ENCODE measurements at places on chromosomes 4 and X.
A peak's percentile ranks its signal among the peaks of the same experiment; 100 is the strongest.

DNA sequence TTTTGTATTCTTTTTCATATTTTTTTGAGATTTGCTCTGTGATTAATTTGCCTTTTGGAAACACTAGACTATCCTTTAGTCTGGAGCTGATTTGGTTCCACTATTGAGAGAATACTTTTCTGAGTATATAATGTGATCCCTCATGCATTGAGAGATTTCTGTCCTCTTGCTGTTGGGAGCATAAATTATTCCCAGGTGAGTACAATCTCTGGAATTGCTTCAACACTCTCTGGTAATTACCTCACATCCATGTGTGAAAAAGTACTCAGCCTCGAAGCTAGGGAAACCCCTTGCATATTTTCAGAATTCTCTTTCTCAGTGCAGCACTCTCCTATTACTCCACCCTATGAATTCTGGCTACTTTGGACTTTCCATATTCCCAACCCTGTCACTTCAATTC lies 550.0 kb downstream of the RAPGEF2 start:
- DNase-seq: no peak

GRCh38 chrX:150163956-150164726 lies 199.0 kb upstream of the MAMLD1 start:
- no peak for DNase-seq

- DNase-seq: no peak
Measured at GRCh38 chr4:177546745-177547144, 104.5 kb upstream of the AGA start.

GRCh38 chrX:40852586-40852985 lies 117.2 kb upstream of the MED14 start:
- DNase-seq: no peak

GRCh38 chr4:76585272-76585671 lies 150.2 kb downstream of the SHROOM3 start:
- no peak for DNase-seq

DNA sequence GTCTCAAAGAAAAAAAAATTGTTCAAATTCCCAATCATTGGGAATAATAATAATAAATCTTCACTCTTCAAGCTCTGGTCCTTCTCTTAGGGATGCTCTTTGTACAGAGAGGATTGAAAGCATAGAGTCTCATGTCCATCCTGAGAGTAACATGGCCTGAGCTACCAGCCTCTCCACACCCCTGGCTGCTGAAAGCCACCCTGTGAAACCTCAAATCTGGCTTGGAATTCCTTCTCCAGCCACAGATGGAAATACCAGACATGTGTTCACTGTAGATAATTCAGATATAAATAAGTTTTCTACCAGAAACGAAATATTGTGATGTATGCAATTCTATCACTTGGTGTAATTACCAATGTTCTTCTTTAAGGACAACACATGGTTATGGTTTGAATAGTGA lies 140.6 kb downstream of the ARSF start:
- no peak for DNase-seq

DNA sequence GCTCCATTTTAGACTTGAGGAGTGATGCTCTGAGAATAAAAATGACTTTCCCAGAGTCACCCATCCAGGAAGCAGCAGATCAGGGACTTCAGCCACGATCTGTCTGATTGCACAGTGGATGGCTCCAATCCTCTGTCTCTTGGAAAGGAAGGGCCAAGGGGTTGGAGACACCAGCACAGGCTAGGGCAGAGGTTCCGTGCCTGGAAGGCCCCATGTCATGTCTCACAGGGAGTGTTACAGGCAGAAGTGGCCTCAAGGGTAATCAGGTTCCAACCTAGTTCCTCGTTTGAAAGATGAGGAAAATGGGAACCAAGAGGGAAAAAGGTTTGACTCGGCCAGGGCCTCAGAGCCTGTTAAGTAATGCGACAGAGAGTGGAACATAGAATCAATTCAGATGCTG lies 160.0 kb downstream of the EFNB1 start:
- no peak for DNase-seq

DNA sequence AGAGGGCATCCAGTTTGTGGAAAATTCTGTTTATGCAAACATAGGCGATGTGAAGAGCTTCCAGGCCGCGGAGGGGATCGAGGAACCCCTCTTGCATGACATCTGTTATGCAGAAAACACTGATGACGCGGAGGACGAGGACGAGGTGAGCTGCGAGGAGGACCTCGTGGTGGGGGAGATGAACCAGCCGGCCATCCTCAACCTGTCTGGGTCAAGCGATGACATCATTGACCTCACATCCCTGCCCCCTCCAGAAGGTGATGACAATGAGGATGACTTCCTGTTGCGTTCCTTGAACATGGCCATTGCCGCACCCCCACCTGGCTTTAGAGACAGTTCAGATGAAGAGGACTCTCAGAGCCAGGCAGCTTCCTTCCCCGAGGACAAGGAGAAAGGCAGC lies 74.6 kb upstream of the PRPS2 start:
- DNase-seq: no peak

- DNase-seq: no peak
Measured at GRCh38 chr4:27717431-27717755, 856.8 kb downstream of the STIM2 start.

GRCh38 chrX:9447906-9448305 lies 17.0 kb upstream of the TBL1X start:
- no peak for DNase-seq

GRCh38 chr4:188691811-188692210 lies 552.6 kb downstream of the TRIML1 start:
- peak; percentile 14 for DNase-seq

- DNase-seq: no peak
Measured at GRCh38 chrX:38770152-38770551, 31.1 kb upstream of the MID1IP1 start.

GRCh38 chr4:108140328-108140727 lies 28.4 kb downstream of the LEF1 start:
- no peak for DNase-seq

Data from MM.1S (cell line).